Esophagus squamous epithelium (tissue), 5 donors: ENCODE measurements at places on chromosomes 4 and X. TPM values are rescaled to one million over a fixed set of nuclear protein-coding genes. Genes with fewer than 3 reads are reported as not detected.

DNA sequence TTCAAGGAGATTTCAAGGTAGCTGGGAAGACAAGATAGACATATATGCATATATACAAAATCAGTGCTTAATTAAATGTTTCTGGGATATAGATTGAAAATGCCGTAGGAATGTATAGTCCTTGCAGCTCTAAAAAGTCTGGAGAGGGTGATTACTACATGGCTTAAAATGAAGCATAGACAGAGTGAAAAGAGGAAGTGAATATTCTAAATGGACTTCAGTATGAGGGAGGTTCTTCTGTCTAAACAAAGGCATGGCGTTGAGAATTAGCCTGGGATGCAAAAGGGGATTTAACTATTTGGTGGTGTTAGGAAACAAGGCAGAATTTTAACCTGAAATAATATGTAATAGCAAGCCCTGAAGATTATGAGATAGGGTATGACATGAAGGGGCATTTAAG, 141.5 kb upstream of the FRMPD4 start:
- no peak for DNase-seq

Gene DAPP1
- 34.9 TPM for total RNA-seq

GRCh38 chr4:55730280-55730931, 89.2 kb upstream of the EXOC1L start:
- no peak for DNase-seq

Gene MGARP
- total RNA-seq: 0.38 TPM

- DNase-seq: no peak
These were observed 46.4 kb downstream of the PAGE2 start for GRCh38 chrX:55135171-55135570.
